AG04449 (cell line): ENCODE measurements at places on chromosomes 13 and 19.

- DNase-seq: no peak
These were observed 32.8 kb downstream of the SLC15A1 start for GRCh38 chr13:98719527-98720250.

GRCh38 chr19:55554741-55555152 is 9.4 kb upstream of the SBK3 start:
- no peak for DNase-seq

- DNase-seq: no peak
These were observed 579 bp downstream of the CPT1C start for GRCh38 chr19:49691243-49692146.

- DNase-seq: no peak
These were observed 29.6 kb upstream of the CALM3 start for GRCh38 chr19:46571495-46571894.

GRCh38 chr13:80265348-80265747 is 75.6 kb downstream of the SPRY2 start:
- DNase-seq: no peak

- no peak for DNase-seq
These were observed 738 bp downstream of the DMWD start for GRCh38 chr19:45791744-45792469.
